Uterus (tissue), 4 donors: ENCODE measurements at places on chromosomes 5 and 9. TPM values are rescaled to one million over a fixed set of nuclear protein-coding genes. Genes with fewer than 3 reads are reported as not detected.
A peak's percentile ranks its signal among the peaks of the same experiment; 100 is the strongest.

Gene PCDHGC3
- 25.9 TPM for total RNA-seq

Gene DMGDH
- total RNA-seq: not detected

GRCh38 chr9:121634329-121635261 is 16.8 kb upstream of the DAB2IP start:
- DNase-seq: peak; percentile 54

DNA sequence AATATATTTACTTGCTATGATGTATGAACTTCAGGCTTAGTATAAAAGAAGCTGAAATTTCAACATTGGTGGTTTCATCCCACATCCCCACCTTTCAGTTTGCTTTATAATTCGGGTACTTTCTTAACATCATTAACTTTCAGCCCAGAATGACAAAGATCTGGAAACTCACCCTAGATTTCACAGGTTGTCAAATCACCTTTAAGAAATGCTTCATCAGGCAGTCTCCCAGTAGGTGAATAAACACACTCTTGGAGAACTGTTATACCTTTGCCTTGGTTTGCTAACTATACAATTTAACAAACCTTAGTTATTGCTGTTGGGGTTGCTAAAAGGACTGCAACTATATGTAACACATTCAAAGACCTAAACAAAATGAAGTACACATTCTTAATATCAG is 54.4 kb downstream of the MLANA start:
- DNase-seq: no peak

- peak; percentile 26 for DNase-seq
Observed at GRCh38 chr9:33288828-33289483, 1.4 kb upstream of the NFX1 start.

- no peak for DNase-seq
Observed at GRCh38 chr5:97209343-97209742, 26.3 kb upstream of the RIOK2 start.

DNA sequence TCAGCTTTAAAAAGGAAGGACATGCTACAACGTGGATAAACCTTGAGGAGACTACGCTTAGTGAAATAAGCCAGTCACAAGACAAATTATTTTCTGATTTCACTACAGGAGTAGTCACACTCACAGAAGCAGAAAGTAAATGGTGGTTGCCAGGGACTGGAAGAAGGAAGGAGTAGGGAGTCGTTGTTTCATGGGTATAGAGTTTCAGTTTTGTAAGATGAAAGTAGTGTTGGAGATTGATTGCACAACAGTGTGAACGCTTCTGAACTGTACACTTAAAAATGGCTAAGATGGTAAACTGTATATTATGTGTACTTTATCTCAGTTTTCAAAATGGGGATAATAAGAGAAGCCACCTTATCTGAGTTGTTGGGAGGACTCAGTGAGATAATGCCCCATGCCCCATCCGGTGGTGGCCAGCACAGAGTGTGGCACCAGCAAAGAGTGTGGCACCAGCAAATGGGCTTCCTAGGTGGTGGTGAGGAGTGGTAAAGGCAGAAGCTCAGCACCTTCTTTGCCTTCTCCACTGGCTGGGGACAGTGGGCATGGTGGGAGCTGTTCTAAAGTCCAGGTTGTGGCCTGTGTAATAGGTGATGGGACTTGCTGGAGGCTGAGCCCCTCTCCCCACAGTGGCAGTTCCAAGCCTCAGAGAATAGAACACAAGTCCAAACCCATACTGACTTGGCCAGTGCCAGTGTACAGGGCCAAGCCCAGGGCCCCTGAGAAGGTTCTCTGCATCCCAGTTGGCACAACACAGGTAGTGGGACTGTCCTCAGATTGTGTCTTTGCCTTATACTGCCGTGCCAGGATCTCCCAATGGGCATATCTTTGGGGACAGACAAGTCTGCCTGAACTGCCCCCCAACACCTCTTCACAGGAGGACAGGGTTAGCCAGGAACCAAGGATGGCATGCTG is 4.4 kb downstream of the SLC22A4 start:
- no peak for DNase-seq
